Stimulated activated CD8-positive, alpha-beta memory T cell treated with anti-CD3 and anti-CD28 coated beads, Interleukin-4, amount 100 ng/mL, for 4 hours (primary cell): ENCODE measurements at places on chromosomes 3 and 15.

DNA sequence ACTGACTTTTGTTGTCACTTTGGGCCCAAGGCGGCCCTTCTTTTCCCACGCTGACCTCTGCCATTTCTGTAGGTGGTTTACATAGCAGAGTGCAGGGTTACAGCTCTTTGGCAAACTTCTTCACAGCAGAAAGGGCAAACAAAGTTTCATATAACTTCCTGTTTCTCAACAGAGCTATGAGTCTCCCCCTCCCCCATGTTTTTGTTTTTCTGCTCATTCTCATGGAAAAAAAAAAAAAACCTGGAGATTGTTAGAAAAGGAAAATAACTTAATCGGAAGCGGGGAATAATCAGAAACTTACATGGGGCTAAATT, 342.0 kb upstream of the NR2F2 start:
- DNase-seq: no peak

GRCh38 chr15:50302581-50302980, 37.1 kb upstream of the HDC start:
- no peak for DNase-seq

- no peak for DNase-seq
Measured at GRCh38 chr3:9785602-9786001, 6.7 kb downstream of the TADA3 start.

GRCh38 chr15:66786222-66786621, 84.2 kb downstream of the SMAD6 start:
- DNase-seq: no peak

GRCh38 chr15:25543196-25543595, 104.4 kb upstream of the UBE3A start:
- no peak for DNase-seq

- no peak for DNase-seq
Measured at GRCh38 chr15:49418811-49419210, 4.2 kb upstream of the FGF7 start.

DNA sequence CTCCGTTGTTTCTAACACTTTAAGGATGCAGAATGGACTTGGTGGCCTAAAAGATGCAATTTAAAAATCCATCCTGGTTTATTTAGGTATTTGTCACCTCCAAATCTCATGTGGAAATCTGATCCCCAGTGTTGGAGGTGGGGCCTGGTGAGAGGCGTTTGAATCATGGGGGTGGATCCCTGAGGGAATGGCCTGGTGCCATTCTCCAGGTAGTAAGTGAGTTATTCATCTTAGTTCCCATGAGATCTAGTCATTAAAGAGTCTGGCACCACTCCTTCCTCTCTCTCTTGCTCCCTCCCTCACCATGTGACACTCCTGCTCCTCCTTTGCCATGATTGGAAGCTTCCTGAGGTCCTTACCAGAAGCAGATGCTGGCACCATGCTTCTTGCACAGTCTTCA, 339.1 kb downstream of the NTRK3 start:
- no peak for DNase-seq

- no peak for DNase-seq
Measured at GRCh38 chr15:33161209-33161608, 33.3 kb downstream of the FMN1 start.

DNA sequence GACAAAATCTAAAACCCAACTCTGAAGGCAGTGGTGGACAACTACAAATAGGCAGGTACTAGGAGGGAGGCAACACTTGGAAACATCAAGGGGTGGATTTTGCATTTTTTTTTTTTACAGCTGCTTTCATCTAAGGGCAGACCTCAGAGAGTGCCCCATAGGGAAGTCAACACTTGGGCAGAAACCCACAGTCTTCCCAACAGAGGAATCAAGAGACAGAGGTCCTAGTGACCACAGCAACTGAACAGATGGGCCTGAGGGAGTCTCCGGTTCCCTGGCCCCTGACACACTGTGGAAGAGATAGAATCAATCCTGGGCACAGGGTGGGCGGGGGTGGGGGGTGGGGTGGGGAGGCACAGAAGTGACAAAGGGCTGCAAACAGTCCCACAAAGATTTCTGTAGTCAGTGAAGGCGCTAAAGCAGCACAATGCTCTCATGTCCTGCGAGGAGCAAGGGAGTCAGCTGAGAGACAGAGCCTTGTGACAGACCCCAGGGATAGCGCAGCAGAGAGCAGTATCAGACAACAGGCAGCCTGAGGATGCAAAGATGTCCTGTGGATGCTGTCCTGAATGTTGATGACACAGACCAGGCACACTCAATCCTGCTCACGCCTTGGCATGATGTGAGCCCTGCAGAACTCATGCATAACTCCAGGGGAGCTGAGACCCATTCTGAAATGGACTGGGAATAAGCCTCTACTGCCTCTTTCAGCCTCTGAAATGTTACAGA, 6.9 kb upstream of the RFTN1 start:
- DNase-seq: no peak
